ENCODE measurements at places on chromosomes 7 and 10. TPM values are rescaled to one million over a fixed set of nuclear protein-coding genes. Genes with fewer than 3 reads are reported as not detected.

ZNF117 gene
- total RNA-seq, result 34.0 TPM

MCU gene
- 15.2 TPM for total RNA-seq

SHTN1 gene
- total RNA-seq, result 54.8 TPM

BAIAP2L1 gene
- total RNA-seq, result 0.66 TPM

CYP3A5 gene
- total RNA-seq, result not detected

CAMK2B gene
- 55.1 TPM for total RNA-seq

AGMO gene
- total RNA-seq, result 1.2 TPM

PIK3CG gene
- total RNA-seq, result not detected

PTPRN2 gene
- total RNA-seq, result 49.0 TPM

TUBB8 gene
- total RNA-seq, result 1.1 TPM

OR2A7 gene
- total RNA-seq, result 0.22 TPM

GRCh38 chr10:113381981-113382509, 170.8 kb upstream of the HABP2 start:
- no peak overlapping the region for H3K4me3 ChIP-seq
- H3K4me1 ChIP-seq, result peaks cover 2% of the 10 kb centered on the region
- no peaks in the 10 kb centered on the region for H3K27me3 ChIP-seq
- no peaks in the 10 kb centered on the region for H3K36me3 ChIP-seq
- H3K27ac ChIP-seq, result no peak overlapping the region

- no peak for DNase-seq
- peaks cover 2% of the 10 kb centered on the region for H3K4me1 ChIP-seq
- H3K27me3 ChIP-seq, result no peaks in the 10 kb centered on the region
- peaks cover 11% of the 10 kb centered on the region for H3K36me3 ChIP-seq
- no peak overlapping the region for H3K4me3 ChIP-seq
These were observed 101.0 kb downstream of the ZNF277 start for GRCh38 chr7:112307506-112307905.

DNA sequence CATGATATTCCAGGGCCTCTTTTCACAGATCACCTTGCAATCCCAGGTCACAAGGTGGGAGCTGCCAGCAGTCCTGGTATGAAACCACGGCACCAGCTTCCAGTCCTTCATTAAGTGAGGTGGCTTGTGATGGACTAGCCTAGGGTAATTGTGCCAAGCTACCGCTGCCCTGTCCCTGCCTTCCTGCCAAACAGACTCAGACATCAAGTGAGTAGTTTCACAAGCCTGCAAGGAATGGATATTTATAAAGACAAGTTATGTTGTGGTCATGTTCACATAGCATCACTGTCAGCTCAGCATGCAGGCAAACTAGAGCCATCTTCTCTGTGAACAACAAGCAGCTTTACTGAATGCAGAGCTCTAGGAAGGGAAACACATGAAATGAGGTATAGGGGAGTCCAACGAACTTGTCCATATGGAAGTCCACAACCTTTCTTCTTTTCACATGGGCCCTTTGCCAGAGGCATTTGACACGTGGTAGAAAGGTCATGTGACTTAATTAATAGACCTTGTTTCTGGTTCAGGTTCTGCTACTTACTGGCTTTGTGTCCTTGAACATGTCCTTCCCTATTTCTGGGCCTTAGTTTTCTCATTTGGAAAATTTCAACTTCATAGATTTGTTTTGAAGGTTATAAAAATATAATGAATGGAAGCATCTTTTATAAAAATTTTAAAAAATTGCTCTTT, 1061.2 kb downstream of the KCNMA1 start:
- H3K4me3 ChIP-seq, result no peak overlapping the region
- no peak overlapping the region for H3K27ac ChIP-seq
- peaks cover 2% of the 10 kb centered on the region for H3K27me3 ChIP-seq
- H3K36me3 ChIP-seq, result no peaks in the 10 kb centered on the region

GRCh38 chr7:51369746-51370145, 53.1 kb upstream of the COBL start:
- peaks cover 2% of the 10 kb centered on the region for H3K27me3 ChIP-seq
- no peak overlapping the region for H3K27ac ChIP-seq
- H3K36me3 ChIP-seq, result no peaks in the 10 kb centered on the region
- peaks cover 10% of the 10 kb centered on the region for H3K4me1 ChIP-seq
- H3K4me3 ChIP-seq, result no peak overlapping the region

GRCh38 chr10:124722798-124723783, 21.1 kb downstream of the FAM53B start:
- H3K27ac ChIP-seq, result peak overlapping the region; percentile 66
- H3K36me3 ChIP-seq, result no peaks in the 10 kb centered on the region
- no peak for DNase-seq
- peaks cover 5% of the 10 kb centered on the region for H3K27me3 ChIP-seq

DNA sequence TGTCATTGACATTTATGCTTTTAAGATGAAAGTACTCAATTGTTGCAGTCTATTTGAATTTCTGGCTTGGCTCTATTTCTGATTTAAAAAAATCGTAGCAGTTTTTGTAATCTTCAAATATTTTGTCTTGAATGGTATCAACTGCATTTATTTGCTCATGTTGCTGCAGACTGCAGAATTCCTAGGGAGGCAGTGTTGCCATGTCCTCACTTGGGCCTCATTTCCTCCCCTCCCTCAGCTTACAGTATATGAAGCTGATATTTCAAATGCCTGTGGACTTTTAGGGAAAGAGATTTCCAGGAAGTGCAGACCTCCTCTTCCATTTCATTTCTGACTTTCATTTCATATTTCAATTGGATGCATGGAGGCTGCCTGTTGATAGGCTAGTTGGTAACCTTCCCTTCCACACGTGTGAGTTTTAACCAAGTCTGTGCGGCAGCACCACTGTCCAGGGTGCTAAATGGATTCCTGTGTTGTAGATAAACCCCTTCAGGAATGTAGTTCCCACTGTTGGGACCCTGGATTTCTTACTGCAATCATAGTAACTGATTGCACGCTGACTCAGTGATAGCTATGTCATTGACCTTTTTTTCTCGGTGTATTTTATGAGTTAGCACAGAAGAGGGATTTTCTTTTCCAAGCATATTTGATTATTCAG, 17.5 kb downstream of the VPS50 start:
- no peak overlapping the region for H3K27ac ChIP-seq
- H3K4me1 ChIP-seq, result no peaks in the 10 kb centered on the region
- no peaks in the 10 kb centered on the region for H3K36me3 ChIP-seq
- no peak overlapping the region for H3K4me3 ChIP-seq

- H3K36me3 ChIP-seq, result peaks cover 10% of the 10 kb centered on the region
- peak; percentile 5 for DNase-seq
- H3K4me1 ChIP-seq, result peaks cover 3% of the 10 kb centered on the region
- H3K4me3 ChIP-seq, result no peak overlapping the region
These were observed 18.5 kb upstream of the EN2 start for GRCh38 chr7:155439311-155440017.

GRCh38 chr7:133313575-133313974, 60.7 kb downstream of the EXOC4 start:
- H3K27ac ChIP-seq, result no peak overlapping the region
- H3K27me3 ChIP-seq, result no peaks in the 10 kb centered on the region
- no peaks in the 10 kb centered on the region for H3K4me1 ChIP-seq
- no peak overlapping the region for H3K4me3 ChIP-seq
- no peak for DNase-seq
- H3K36me3 ChIP-seq, result no peaks in the 10 kb centered on the region

GRCh38 chr10:17235136-17235535, 7.1 kb downstream of the VIM start:
- no peaks in the 10 kb centered on the region for H3K36me3 ChIP-seq
- no peak overlapping the region for H3K27ac ChIP-seq
- H3K27me3 ChIP-seq, result peaks cover 2% of the 10 kb centered on the region
- H3K4me1 ChIP-seq, result no peaks in the 10 kb centered on the region
- no peak overlapping the region for H3K4me3 ChIP-seq

- H3K27me3 ChIP-seq, result peaks cover 3% of the 10 kb centered on the region
- DNase-seq, result no peak
- H3K4me3 ChIP-seq, result no peak overlapping the region
- H3K27ac ChIP-seq, result no peak overlapping the region
- H3K4me1 ChIP-seq, result no peaks in the 10 kb centered on the region
These were observed 35.3 kb upstream of the HIBADH start for GRCh38 chr7:27697861-27698430.

GRCh38 chr10:80487791-80488538, 33.9 kb downstream of the TSPAN14 start:
- peaks cover 3% of the 10 kb centered on the region for H3K27me3 ChIP-seq
- H3K27ac ChIP-seq, result no peak overlapping the region
- peaks cover 35% of the 10 kb centered on the region for H3K4me1 ChIP-seq
- H3K36me3 ChIP-seq, result peaks cover 15% of the 10 kb centered on the region

- H3K36me3 ChIP-seq, result peaks cover 8% of the 10 kb centered on the region
- H3K4me1 ChIP-seq, result peaks cover 9% of the 10 kb centered on the region
- peaks cover 2% of the 10 kb centered on the region for H3K27me3 ChIP-seq
- H3K4me3 ChIP-seq, result no peak overlapping the region
These were observed 99.2 kb downstream of the PTPRN2 start for GRCh38 chr7:158488181-158488971.

DNA sequence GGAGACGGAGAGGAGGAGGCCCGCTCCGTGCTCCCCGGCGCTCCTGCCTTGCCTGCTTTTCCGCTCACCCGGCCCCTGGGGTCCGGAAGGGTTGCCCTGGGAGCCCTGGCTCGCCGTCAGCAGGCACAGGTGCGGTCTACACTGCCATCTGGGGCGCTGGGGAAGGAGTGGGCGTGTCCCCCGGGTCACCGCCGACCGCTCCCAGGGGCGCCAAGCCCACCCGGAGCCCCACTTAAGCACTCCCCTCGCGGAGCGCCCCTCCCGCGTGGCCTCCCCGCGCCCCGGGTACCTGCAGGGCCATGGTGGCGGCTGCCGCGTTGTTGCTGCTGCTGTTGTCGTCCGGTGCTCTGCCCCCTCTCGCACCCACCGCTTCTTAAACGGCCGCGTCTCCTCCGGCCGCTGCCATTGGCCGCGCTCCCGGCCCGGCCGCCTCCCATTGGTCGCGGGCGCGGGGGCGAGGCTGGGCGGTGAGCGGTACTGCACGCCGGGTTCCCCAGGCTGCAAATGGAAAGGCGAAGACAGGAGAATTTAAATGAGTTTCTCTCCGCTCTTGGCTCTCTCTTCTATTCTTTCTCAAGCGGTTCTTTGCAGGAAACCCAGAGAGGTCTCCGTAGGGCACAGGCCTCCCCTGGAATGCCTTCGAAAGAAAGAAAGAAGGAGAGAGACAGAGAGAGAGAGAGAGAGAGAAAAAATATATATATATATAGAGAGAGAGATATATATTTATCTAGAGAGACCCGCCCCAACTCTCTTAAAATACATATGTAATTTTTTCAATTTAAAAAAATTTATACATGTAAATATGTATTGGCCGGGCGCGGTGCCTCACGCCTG, at the start of gene ACBD7:
Gene ACBD7, minus strand, starts transcription at position 349 of the 834 bp plus-strand sequence. Its CDS starts 48 bp downstream, at position 301.
- H3K27ac ChIP-seq, result no peak within 1 kb of the TSS
- DNase-seq, result peak; percentile 93
- peak within 1 kb of the TSS; percentile 75 for H3K4me3 ChIP-seq
- no peaks in the 10 kb centered on the region for H3K27me3 ChIP-seq

GRCh38 chr10:45249978-45250693, 65.3 kb downstream of the OR13A1 start:
- H3K4me1 ChIP-seq, result peaks cover 5% of the 10 kb centered on the region
- H3K27ac ChIP-seq, result peak overlapping the region; percentile 93
- no peaks in the 10 kb centered on the region for H3K36me3 ChIP-seq
- H3K4me3 ChIP-seq, result peak overlapping the region; percentile 91
- peak; percentile 28 for DNase-seq

- H3K27me3 ChIP-seq, result peaks cover 2% of the 10 kb centered on the region
- DNase-seq, result peak; percentile 83
- peaks cover 4% of the 10 kb centered on the region for H3K36me3 ChIP-seq
These were observed 94.2 kb upstream of the IGFBP3 start for GRCh38 chr7:46015107-46015868.

GRCh38 chr10:101959346-101959916, 96.5 kb downstream of the ARMH3 start:
- no peak for DNase-seq
- H3K4me1 ChIP-seq, result peaks cover 10% of the 10 kb centered on the region
- peaks cover 6% of the 10 kb centered on the region for H3K36me3 ChIP-seq
- H3K27ac ChIP-seq, result no peak overlapping the region
- no peaks in the 10 kb centered on the region for H3K27me3 ChIP-seq

- no peaks in the 10 kb centered on the region for H3K27me3 ChIP-seq
- no peak overlapping the region for H3K27ac ChIP-seq
- H3K36me3 ChIP-seq, result no peaks in the 10 kb centered on the region
- H3K4me3 ChIP-seq, result no peak overlapping the region
- H3K4me1 ChIP-seq, result no peaks in the 10 kb centered on the region
These were observed 56.2 kb downstream of the CC2D2B start for GRCh38 chr10:95963991-95964389.

GRCh38 chr10:95339863-95340262, 49.1 kb upstream of the PDLIM1 start:
- DNase-seq, result no peak
- no peaks in the 10 kb centered on the region for H3K4me1 ChIP-seq
- H3K36me3 ChIP-seq, result peaks cover 5% of the 10 kb centered on the region
- peaks cover 5% of the 10 kb centered on the region for H3K27me3 ChIP-seq
- no peak overlapping the region for H3K4me3 ChIP-seq

- DNase-seq, result no peak
- no peaks in the 10 kb centered on the region for H3K36me3 ChIP-seq
- no peak overlapping the region for H3K4me3 ChIP-seq
- no peak overlapping the region for H3K27ac ChIP-seq
- no peaks in the 10 kb centered on the region for H3K4me1 ChIP-seq
- H3K27me3 ChIP-seq, result no peaks in the 10 kb centered on the region
These were observed 60.3 kb upstream of the SLC39A12 start for GRCh38 chr10:17891435-17891834.

GRCh38 chr10:3057946-3058345, 9.4 kb upstream of the PFKP start:
- no peak overlapping the region for H3K4me3 ChIP-seq
- peaks cover 3% of the 10 kb centered on the region for H3K36me3 ChIP-seq
- no peaks in the 10 kb centered on the region for H3K4me1 ChIP-seq
- H3K27me3 ChIP-seq, result peaks cover 3% of the 10 kb centered on the region

DNA sequence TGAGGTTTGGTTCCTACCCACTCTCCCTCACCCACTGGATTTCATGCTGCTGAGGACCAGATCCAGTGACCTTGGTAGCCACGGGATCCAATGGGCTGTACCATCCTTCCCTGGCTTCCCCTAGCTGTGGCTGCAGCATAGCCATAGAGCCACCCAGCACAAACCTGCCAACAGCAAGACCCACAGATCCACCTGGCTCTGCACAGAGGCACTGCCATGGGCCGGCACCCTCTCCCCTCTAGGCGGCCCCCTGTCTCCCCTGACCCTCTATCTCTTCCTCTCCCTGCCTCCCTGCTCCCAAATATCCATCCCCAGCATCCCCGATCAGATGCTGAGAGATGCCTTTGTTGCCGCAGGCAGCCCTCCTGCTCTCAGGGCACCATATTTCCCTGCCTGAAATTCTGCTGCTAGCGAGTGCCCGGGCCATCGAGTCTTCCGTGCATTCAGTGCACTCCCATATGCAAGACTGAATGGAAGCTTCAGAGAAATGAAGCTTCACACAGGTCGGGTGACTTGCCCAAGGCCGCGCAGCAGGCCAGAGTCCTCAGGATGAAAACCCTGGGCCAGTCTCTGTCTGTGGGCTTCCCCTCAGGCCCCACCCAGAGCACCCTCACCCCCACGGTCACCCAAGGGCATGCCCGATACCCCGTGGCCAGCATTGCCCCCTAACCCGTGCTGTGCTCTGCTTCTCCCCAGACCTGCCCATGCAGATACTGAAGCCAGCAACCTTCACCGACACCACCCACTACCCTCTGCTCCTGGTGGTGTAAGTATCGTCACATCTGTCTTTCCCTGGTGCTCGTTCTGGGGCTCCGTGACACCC, 130.8 kb downstream of the PAXIP1 start:
- H3K4me3 ChIP-seq, result no peak overlapping the region
- no peaks in the 10 kb centered on the region for H3K4me1 ChIP-seq
- no peak for DNase-seq
- H3K27ac ChIP-seq, result no peak overlapping the region
- H3K27me3 ChIP-seq, result peaks cover 7% of the 10 kb centered on the region

- peaks cover 2% of the 10 kb centered on the region for H3K27me3 ChIP-seq
- no peak for DNase-seq
- no peak overlapping the region for H3K27ac ChIP-seq
- peaks cover 9% of the 10 kb centered on the region for H3K36me3 ChIP-seq
These were observed 27.1 kb upstream of the PRKCQ start for GRCh38 chr10:6607182-6607581.

GRCh38 chr10:106978756-106979155, 185.8 kb downstream of the SORCS1 start:
- no peaks in the 10 kb centered on the region for H3K36me3 ChIP-seq
- H3K27ac ChIP-seq, result no peak overlapping the region
- no peak overlapping the region for H3K4me3 ChIP-seq
- H3K4me1 ChIP-seq, result no peaks in the 10 kb centered on the region
